ENCODE measurements at places on chromosomes 7 and 10. TPM values are rescaled to one million over a fixed set of nuclear protein-coding genes. Genes with fewer than 3 reads are reported as not detected.

The ITPRID1 gene
- total RNA-seq, result not detected

The SEC31B gene
- 11.1 TPM for total RNA-seq

The SNX8 gene
- total RNA-seq, result 41.4 TPM

The PLXDC2 gene
- 0.53 TPM for total RNA-seq

The SVIL gene
- 85.1 TPM for total RNA-seq

The EBF3 gene
- 2.0 TPM for total RNA-seq

The PKD2L1 gene
- not detected for total RNA-seq

The ZEB1 gene
- 117 TPM for total RNA-seq

The TMEM139 gene
- total RNA-seq, result not detected

The COL28A1 gene
- total RNA-seq, result not detected

The ZNF853 gene
- 0.21 TPM for total RNA-seq

The AGBL3 gene
- total RNA-seq, result 3.4 TPM
